ENCODE measurements at places on chromosomes 5 and 9.

DNA sequence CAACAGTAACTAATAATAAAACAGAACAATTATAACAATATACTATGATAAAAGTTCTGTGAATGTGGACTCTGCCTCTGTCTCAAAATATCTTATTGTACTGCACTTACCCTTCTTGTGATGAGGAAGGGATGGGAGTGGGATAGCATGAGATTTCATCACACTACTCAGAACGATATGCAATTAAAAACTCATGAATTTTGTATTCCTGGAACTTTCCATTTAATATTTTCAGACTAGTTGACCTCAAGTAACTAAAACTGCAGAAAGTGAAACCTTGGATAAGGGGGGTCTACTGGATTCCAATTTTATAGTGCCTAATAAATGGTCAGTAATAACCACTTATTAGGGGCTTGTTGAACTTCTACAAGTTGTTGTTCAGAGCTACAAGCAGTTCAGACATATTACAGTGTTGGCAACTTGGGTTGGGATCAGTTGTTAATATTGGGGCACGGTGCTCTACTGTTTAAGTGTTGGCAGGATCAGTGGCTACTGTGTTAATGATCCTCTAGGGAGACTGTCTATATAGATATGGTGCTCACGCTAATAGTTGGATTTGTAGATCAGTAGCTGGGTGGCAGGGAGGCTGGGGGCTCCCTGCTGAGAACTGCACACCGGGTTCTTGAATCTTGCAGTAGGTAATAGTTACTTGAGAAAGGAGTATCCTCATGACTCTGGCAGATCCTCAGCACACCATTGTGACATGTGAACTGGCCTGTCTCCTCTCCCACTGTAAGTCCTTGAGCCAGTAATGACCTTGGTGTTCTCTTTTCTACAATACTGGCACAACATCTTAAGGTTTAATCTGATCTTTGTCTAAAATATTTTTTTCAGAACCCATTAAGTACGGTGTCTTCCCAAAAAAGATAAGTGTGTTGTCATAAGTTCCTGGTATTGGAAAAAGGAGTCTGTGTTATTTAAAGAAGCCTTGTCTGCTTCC lies 62.0 kb downstream of the F2RL2 start:
- DNase-seq: no peak

DNA sequence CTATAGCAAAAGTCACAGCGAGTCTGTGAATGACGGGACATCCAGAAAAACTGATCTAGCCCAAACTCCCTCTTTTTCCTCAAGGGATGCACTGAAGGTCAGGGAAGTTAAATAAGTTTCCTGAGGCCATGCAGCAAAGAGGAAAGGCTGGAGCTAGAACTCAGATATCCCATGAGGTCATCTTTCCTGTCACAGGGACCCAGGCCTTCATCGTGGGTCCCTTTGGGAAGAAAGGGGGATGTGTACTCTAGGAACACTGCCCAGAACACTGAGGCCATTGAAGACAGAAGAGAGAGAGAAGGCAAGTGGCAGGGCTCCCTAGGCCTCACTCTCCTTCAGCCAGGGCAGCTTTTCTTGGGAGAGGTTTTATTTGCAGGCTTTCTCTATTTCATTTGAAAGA lies 182.0 kb downstream of the EBF1 start:
- DNase-seq: no peak

- DNase-seq: no peak
Measured at GRCh38 chr9:84807431-84807830, 137.9 kb downstream of the NTRK2 start.

- no peak for DNase-seq
Measured at GRCh38 chr9:125754096-125754495, 6.9 kb downstream of the PBX3 start.

GRCh38 chr5:126869005-126869451 lies 92.1 kb downstream of the LMNB1 start:
- DNase-seq: no peak

GRCh38 chr5:57906671-57907070 lies 424.1 kb upstream of the ACTBL2 start:
- no peak for DNase-seq

- DNase-seq: no peak
Measured at GRCh38 chr9:96080364-96080763, 204.9 kb downstream of the ERCC6L2 start.

DNA sequence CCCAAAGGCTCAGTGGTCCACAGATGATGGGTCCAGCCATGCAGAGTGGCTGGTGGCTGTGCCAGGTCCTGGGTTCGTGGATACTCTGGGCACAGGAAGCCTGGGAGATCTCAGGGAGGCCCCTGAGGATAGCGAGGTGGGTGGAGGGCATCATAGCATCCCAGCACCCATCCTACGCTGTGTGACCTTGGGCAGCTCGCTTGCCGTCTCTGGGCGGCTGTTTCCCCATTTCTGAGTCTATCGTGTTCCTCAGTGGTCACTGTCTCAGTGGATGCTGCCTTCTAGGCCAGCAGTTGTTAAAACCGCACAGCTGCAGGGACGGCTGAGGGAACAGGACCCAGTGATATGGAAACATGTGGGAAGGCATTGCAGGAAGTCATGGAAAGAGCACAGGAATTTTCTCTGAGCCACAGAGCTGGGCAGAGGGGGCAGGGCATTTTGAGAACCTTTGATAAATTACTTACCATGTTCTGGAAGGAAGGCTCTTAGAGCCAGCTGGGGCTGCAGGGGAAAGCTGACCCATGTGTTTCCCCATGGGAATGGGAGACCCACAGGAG lies 86.4 kb upstream of the COL5A1 start:
- DNase-seq: no peak

DNA sequence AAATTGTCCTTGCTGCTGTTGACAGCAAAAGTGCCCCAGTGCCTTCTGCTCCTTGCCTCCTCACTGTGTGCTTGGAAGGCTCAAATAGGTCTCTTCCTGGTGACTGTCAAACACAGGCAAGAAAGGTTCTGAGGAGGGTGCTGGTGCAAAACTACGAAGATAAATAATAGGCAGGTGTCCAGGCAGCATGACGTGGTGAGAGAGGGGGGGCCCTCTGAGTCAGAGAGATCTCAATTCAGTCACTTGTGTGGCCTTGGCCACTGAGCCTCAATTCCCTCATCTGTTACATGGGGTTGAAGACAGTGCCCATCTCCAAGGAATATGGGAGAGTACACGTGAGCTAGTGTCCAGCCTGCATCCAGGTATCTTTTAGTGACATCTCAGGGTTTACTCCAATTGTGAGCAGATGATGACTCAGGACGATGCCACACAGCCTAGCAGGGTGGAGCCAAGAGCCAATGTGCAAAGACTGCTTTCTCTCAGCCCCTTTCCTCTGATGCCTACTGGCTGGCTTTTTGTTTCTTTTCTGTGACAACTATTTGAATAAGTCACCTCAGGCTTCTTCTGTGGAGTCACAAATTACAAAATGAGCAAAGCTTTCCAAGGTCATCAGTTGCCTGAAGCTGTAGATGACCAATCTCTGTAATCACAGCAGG lies 29.7 kb upstream of the SMIM32 start:
- no peak for DNase-seq

DNA sequence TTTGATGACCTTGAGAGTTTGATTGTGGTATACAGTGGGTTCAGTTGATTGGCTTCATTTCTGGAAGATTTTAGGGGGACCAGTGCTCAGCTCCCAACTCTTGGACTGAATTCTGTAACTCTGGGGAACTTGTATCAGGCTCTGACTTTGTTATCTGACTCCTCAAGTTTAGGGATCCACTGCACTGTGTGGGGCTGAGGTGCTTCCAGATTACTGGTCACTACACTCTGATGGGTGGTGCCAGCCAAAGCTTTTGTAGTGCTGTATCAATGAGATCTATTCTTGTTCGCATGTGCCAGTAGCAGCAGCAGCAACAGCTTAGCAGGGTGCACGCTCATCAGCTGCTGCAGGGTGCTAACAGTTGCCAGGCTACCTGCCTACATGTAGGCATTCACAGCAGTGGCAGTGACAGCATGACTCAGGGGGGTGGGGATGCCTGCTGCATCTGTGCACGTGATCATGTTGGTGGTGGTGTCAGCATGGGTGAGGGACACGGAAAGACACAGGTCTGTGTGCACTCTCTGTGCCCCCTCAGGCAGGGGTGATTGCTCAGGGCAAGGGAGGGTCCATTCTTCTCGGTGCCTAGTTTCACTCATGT lies 438.8 kb upstream of the SEMA6A start:
- no peak for DNase-seq

- DNase-seq: no peak
Measured at GRCh38 chr5:61319388-61320146, 12.5 kb upstream of the ZSWIM6 start.

- no peak for DNase-seq
Measured at GRCh38 chr9:70586476-70586875, 172.0 kb upstream of the KLF9 start.

DNA sequence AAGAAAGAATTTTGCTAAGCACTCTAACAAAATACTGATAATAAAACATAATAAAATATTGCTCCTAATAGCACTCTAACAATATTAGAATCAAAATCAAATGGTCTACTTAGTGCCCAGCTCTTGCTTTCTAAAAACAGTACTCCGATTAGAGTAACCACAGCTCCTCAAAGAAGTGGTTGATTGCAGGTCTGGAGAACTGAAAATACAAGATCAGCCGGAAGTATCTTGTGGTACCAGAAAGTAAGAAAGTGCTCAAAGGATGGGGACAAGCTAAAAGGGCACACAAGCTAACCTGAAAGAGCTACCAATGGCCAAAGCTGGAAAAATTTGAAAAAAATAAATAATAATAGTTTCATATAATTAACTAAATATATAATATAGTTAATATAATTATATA lies 119.2 kb downstream of the CWC27 start:
- DNase-seq: no peak

DNA sequence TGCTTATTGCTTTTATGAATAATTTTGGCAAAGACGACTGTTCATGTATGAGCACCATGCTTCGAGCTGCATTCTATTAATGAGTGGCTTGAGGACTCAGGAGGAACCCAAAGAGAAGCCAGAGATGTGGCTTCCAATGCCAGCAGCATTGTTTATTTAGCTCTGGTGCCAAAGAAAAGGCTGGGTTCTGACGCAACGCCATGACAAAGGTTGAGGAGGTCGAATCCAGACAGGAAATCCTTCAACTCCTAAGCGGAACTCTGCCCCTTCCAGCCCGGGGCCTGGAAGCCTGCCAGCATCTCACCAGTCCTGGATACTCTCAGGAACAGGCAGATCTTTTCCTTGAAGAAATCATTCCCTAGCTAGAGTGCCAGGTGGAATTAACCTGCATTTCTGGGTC lies 104.4 kb downstream of the ARHGAP26 start:
- no peak for DNase-seq

GRCh38 chr5:28549588-28549987 lies 1511.2 kb upstream of the CDH9 start:
- no peak for DNase-seq

DNA sequence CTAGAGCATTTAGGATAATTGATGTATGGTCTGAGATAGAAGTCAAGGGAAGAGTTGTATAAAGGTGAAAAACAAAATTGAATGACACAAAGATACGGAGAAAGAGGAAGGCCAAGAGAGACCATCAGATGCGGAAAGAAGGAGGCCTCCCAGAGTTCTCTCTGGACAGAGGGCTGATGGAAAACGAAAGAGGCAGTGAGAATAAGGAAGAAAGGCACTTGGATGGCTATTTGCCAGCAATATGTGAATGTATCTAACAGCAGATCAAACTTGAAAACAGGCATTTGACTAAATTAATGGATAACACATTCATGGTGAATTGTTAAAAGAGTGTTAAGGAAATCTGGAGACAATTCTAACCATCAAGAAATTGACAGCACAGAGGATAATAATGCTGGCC lies 2.4 kb upstream of the DOCK8 start:
- DNase-seq: no peak

- DNase-seq: no peak
Measured at GRCh38 chr9:33117306-33117705, 40.8 kb upstream of the SMU1 start.

GRCh38 chr9:136196404-136197083 lies 8.4 kb downstream of the LHX3 start:
- no peak for DNase-seq

Data from activated CD4-positive, alpha-beta T cell treated with anti-CD3 and anti-CD28 coated beads, Interleukin-2, amount 50 U/mL, for 24 hours (primary cell).